ENCODE measurements at places on chromosomes 6 and 20. TPM values are rescaled to one million over a fixed set of nuclear protein-coding genes. Genes with fewer than 3 reads are reported as not detected.

- no peak for DNase-seq
- H3K36me3 ChIP-seq, result no peaks in the 10 kb centered on the region
- H3K27me3 ChIP-seq, result peaks cover 19% of the 10 kb centered on the region
- H3K4me3 ChIP-seq, result no peak overlapping the region
- no peak overlapping the region for H3K27ac ChIP-seq
Measured at GRCh38 chr6:6390849-6391602, 70.6 kb upstream of the F13A1 start.

KIFC1 gene
- 91.7 TPM for total RNA-seq

RNF144B gene
- 9.4 TPM for total RNA-seq

MYB gene
- 89.6 TPM for total RNA-seq
